HepG2 (cell line): ENCODE measurements at places on chromosomes 1 and 21. TPM values are rescaled to one million over a fixed set of nuclear protein-coding genes. Genes with fewer than 3 reads are reported as not detected.
A peak's percentile ranks its signal among the peaks of the same experiment; 100 is the strongest.

DNA sequence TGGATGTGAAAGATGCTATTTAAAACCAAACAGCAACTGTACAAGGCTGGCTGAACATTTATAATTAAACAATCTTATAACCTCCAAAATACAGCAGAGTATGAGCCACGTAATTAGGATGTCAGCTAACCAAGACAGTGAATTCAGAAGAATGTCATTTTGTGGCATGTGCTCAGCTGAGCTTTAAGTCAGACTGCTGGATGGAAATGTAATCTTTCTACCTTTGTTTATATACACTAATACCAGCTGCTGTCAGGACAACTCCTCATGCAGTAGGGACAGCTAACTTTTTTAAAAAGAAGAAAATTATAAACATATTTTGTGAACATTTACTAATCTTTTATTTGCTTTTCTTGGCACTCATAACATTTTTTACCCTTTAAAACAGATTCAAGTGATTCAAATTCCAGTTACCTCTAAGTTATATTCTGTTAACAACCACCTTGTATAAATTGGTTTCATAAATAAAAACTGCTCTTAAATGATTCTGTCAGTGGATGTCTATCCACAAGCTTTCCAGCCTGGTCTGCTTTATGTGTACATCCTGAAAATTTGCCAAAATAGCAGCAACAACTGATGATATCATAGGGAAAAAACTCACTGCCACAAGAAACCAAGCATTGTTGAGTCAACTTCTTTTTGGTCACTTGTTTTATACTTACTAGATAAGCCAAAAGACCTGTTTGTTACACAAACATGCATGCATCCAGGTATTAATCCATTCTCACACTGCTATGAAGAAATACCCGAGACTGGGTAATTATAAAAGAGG lies 36.1 kb downstream of the DPH5 start:
- DNase-seq = no peak

DNA sequence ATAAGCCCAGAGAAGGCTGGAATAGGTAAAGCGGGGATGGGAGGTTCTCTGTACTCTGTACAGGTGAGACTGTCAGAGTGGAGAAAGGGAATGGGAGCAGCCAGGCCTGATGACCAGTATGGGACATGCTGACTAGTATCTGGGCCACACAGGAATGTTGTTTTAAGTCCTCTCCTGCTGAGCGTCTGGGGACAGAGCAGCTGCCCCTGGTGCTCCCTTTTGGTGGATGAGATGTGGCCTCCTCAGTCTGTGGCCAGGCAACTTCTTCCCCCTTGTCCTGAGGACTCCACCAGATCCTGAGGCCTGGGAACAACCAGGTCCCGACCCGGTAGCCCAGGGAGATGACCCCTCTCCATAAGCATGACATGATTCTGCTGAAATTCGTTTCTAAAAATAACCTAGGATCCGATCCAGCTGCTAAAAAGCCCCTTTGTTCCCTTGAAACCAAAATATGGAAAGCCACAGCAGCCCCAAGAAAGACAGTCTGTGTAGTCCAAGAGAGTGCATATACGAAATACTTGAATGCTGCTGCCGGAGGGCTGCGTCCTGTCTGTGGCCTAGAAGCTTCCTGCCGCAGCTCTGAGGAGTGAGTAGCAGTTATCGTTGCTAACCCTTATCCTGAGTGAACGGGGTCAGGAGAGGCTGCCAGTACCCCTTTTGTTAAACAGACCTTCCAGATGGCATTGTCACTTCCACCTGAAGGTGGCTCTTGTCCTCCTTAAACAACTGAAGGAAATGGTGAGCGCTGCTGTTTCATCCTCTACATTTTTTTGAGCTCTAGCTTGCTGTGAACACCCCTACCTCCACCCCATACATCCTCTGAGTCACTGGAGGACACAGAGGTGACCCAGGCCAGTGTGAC lies 47.1 kb downstream of the ATP2B4 start:
- DNase-seq = peak; percentile 30

GRCh38 chr1:159786465-159786864 lies 5.7 kb downstream of the DUSP23 start:
- no peak for DNase-seq

Gene NPHS2
- polyA plus RNA-seq = not detected in 2 replicates

Gene WLS
- 0.20 TPM in 1 of 2 replicates, not detected in the other for polyA plus RNA-seq

Gene ERICH3
- 0.01 and 0.03 TPM in 2 replicates for polyA plus RNA-seq
